ENCODE measurements at places on chromosomes 5 and 9.

- no peak for DNase-seq
Measured at GRCh38 chr9:38015266-38015665, 53.8 kb downstream of the SHB start.

- DNase-seq: no peak
Measured at GRCh38 chr9:13395156-13395555, 115.7 kb upstream of the MPDZ start.

GRCh38 chr5:138359621-138360020 is 7.1 kb downstream of the KDM3B start:
- DNase-seq: no peak

DNA sequence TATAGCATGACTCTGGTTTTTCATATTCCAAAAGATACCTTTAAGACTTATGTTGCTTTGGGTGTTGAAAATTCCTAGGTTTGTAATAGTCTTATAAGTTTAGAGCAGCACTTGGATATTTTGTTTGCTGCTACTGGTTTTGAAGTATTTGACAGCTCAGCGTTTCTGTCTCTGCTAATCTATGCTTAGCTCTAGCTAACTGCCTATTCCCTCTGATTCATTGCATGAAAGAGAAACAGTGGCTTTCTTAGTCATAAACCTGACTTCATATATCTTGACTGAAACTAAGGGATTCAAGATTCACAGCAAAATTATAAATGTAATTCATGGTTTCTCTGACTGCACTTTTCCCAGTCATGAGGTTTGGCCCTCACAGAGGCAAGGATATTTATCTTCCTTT is 35.6 kb upstream of the ANXA1 start:
- DNase-seq: no peak

DNA sequence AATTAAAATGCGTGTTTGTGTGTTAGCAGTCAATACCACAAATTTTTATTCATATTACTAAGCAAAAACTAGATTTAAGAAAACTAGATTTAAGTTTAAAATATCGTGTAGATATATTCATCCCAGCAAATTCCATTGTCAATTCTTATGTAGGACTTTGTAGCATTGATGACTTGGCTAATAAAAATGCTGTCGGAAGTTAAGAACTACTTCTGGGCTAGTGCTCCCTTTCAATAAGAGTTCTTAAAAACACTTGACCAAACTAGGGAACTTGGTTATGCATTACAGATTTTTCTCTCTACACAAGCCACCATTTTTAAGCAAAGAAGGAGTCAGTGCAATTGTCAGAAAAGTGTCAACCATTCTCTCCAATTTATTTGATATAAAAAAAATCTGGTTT is 68.7 kb upstream of the RAD23B start:
- DNase-seq: no peak

GRCh38 chr9:113403646-113404045 is 2.6 kb upstream of the ALAD start:
- DNase-seq: no peak

DNA sequence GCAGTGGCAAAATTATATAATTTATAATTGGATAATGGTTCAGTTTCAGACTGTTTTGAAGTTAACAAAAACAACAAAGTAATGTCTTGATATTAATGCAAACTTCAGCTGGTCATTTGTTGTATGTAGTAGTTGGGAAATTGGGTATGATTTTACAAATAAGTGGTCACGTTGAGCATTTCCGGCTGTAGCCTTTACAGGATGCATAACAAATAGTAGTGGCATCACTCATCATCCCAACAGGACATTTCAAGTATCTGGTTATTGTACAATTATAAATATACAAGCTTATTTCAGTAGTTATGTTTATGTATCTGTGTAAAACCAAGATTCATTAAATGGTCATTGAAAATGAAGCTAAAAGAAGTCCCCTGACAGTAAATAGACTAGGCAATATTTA is 72.9 kb downstream of the SMIM15 start:
- DNase-seq: no peak

GRCh38 chr5:132103332-132103951 is 29.9 kb downstream of the CSF2 start:
- DNase-seq: no peak

- no peak for DNase-seq
Measured at GRCh38 chr5:103295871-103296270, 37.3 kb downstream of the MACIR start.

DNA sequence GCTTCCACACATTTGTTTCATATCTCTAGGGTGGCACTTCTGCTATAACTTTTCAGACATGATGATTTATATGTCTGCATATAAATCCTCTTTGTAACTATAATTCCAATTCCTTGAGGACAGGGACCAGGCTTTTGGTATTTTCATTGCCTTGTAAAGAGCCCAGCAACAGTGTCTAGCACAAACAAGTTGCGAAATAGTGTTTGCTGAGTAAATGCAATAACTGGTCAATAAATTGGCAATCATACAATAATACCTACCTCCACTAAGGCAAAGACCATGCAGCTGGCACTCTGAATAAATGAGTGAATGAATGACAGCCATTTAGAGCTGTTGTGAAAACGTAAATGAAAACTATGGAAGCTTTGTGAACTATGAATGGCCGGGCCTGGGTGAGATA is 564.0 kb upstream of the ZNF462 start:
- no peak for DNase-seq

DNA sequence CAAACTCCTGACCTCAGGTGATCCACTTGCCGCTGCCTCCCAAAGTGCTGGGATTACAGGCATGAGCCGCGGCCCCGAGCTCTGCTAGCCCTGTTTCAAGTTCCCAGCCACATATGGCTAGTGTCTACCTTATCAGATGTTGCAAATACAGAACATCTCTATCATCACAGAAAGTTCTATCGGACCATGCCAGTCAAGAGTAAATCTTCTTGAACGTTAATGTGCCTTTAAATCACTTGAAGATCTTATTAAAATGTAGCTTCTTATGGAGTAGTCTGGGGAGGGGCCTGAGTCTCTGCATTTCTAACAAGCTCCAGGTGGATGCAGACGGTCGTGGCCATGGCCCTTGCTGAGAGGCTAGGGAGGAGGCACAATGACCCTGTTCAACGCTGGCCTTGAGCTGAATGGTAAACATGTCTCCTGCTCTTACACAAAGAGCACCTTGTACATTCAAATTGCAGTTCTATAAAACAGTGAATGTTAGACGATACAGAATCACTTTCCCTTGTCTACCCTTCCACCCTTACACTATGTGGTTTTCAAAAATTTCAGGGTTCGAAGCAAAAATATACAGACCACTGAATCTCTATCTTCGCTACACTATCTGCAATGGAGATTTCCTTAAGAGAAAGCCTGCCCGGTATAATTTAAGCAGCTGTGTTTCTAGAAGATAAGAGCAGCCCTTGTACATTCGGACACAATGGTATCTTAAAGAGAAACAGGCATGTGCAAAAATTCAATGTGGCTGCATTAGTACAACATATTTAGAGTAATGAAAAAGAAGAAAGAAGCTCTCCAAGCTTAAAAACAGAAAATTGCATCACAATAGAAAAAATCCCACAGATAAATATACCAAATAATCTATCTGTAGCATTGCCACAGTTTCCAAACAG is 114.1 kb downstream of the FRMD3 start:
- DNase-seq: no peak

GRCh38 chr5:139446956-139447779 is 7.8 kb upstream of the DNAJC18 start:
- no peak for DNase-seq

- DNase-seq: no peak
Measured at GRCh38 chr5:15791274-15791673, 291.3 kb downstream of the FBXL7 start.

DNA sequence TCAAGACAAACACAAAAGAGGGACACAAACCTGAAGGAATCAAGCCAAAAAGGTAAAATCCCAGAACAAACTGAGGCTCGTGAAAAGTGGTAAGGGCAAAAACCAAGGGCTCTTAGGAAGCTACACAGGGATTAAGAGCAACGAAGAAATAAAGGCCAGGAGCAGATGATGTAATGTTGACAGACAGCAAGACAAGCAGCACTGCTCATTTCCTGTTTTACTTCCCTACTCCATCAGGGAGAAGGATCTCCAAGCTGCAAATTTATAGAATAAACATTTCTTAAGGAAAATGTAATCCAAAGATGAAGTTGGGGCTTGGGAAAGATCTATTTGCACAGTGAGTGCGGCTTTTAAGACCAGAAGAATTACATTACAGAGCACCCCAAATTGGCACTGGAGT is 182.3 kb upstream of the MAP1B start:
- DNase-seq: peak; percentile 2

DNA sequence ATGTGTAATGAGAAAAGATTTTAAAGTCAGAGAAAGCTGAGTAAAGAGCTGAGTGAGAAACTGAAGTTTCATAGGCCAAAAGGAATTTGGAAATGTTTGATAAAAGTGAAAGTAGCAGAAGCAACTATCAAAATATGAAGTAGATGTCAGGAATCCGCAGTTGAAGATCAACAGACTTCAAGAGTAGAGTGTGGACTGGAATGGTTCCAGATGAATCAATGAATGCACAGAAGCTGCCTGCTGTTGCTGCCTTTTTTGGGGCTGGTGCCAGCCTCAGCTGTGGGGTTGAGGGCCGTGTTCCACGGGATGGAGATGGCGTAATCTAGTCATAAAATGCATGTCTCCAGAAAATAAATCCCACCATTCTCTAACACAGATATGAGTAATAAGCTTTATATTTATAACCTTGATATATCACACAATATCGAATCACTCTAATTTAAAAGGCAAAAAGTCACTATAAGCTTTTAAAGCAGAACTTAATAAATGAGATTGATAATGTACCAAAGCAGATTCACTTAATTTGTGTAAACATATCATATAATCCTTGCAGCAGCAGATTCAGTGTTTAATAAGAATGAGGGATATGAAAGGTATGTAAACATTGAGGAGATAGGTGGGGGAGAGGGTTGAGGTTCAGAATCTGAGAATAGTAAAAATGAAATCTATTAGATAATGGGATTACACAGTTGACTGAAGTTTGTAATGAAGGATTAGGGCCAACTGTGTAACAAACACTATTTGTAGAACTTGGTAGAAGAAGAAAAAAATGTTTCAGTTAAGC is 652.3 kb upstream of the FTMT start:
- DNase-seq: no peak

DNA sequence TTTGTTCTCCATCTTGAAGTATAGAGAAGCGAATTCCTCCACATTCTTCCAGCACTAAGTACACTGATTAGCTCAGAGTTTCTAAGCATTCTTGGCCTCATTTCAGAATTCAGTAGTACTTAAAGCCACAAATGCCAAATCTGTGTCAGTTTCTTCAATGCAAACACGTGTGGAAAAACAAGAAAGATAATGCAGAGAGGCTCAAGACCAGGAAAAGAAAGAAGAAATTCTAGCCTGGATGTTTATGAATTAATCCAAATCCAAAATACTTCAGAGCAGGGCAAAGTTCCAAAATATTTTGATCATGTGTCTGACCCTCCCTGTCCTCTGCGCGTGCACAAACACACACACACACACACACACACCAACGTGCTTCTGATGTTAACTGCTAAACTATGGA is 457.6 kb downstream of the SLCO4C1 start:
- DNase-seq: no peak

GRCh38 chr5:149235841-149236240 is 35.8 kb upstream of the AFAP1L1 start:
- no peak for DNase-seq

DNA sequence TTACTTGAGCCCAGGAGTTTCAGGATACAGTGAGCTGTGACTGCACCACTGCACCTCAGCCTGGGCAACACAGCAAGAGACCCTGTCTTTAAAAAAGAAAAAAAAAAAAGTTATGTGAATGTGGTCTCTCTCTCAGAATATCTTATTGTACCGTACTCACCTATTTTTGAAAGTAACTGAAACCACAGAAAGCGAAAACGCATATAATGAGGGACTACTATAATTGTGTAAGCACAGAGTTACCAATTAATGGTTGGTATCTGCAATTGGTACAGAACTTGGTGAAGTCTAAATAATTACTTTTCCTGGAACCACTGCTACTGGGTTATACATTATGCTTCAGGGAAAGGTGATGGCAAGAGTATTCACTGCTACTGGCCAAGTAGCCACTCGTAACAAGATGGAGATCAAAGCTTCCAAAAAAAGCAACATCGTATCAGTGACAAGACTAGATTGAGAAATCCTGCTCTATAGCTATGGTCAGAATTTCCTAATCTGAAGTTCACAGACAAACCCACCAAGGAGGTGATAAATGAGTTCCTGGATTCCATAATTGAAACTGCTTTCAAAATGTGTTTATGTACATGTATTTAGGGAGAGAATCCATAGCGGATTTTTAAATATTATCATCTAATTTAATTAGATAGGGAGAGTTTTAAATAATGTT is 82.7 kb downstream of the NR6A1 start:
- no peak for DNase-seq

DNA sequence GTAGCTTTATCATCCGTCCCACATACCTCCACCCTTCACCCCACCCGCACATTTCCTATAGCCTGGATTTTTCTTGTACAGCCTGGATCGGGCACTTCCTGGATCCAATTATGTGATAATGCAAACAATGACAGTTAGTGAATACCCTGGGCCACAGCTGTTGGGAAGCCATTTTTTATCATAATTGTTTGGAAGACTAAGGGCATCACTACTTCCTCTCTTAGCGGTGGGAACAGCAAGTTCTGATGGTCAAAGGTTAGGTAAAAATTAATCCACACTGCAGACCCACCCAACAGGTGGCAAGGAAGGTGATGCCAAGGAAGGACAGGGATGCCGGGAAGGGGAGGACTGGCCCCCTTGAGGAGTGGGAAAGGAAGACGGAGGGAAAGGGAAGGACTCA is 183.7 kb downstream of the SAXO1 start:
- DNase-seq: no peak

DNA sequence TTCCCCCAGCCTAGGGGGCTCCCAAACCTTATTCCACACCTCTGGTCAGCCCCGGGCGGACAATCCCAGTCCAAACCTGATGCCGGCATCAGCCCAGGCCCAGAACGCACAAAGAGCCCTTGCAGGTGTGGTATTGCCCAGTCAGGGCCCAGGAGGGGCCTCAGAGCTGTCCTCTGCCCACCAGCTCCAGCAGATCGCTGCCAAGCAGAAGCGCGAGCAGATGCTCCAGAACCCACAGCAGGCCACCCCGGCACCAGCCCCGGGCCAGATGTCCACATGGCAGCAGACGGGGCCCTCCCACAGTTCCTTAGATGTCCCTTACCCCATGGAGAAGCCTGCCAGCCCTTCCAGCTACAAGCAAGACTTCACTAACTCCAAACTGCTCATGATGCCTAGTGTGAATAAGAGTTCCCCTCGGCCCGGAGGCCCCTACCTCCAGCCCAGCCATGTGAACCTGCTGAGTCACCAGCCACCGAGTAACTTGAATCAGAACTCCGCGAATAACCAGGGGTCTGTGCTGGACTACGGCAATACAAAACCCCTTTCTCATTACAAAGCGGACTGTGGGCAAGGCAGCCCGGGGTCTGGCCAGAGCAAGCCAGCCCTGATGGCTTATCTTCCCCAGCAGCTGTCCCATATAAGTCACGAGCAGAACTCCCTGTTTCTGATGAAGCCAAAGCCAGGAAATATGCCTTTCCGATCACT is 27.6 kb upstream of the LTC4S start:
- no peak for DNase-seq

- DNase-seq: no peak
Measured at GRCh38 chr9:2053883-2054845, 39.0 kb downstream of the SMARCA2 start.

- no peak for DNase-seq
Measured at GRCh38 chr5:62937661-62938558, 359.3 kb downstream of the LRRC70 start.

- DNase-seq: no peak
Measured at GRCh38 chr5:177495243-177496060, 2.0 kb downstream of the PDLIM7 start.

GRCh38 chr9:108411632-108412031 is 444.2 kb downstream of the ACTL7B start:
- DNase-seq: no peak
